ENCODE measurements at places on chromosomes 6 and 20.

GRCh38 chr6:3471711-3472110, 14.9 kb upstream of the SLC22A23 start:
- no peak for DNase-seq

- no peak for DNase-seq
Measured at GRCh38 chr20:23163562-23163961, 77.4 kb upstream of the CD93 start.

DNA sequence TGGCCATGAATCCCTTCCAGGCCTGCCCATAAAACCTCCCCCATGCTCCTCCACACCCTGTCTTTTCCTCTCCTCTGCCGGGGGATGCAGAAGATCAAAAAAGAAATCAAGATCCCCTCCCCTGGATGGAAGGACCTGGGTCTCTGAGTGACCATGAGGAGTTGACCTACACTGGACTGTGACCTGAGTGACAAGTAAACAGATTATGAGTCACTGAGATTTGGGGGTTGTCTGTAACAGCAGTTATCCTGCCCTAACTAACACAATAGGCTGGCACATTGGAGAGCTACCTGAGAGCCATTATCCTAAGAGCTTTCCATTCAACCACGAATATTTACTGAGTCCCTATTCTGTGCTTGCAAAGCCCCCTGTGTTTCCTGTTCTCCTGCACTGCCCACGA, 28.4 kb upstream of the SIRPA start:
- DNase-seq = no peak

GRCh38 chr20:56440346-56441007, 27.9 kb upstream of the RTF2 start:
- DNase-seq = no peak

DNA sequence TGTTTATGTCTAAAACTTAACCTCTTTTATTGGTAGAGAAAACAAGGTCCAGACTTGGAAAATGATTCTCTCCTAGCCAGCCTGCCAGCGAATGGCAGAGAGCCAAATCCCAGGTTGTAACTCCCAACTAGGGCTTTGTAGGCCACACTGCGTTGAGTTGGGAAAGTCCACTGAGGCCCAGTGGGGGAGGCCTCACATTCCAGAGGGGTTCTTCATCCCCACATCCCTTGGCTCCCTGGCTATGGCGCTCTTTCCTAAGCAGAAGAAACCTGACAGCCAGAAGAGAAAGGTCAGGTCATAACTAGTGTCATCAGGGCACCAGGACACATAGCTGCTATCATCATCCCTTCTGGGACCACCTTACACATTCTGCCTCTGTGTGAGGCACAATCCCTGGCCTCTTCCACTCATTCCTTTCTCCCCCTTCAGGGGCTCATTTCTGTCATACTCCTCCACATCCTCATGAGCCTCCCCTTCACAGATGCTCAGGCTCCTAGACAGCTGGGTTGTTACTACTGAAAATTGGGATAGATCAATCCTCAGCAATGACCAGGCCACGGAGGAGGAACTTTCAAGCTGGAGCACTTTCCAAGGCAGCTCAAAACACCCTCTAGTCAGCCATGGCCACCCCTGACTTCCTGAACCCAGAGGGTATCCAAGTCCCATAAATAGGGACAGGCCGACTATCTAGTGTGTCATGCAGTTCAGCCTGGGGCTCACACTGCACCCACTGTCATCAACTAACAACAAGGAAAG, 48.6 kb downstream of the TCP11 start:
- no peak for DNase-seq

- no peak for DNase-seq
Measured at GRCh38 chr6:121726596-121726995, 291.1 kb downstream of the GJA1 start.

GRCh38 chr20:47544240-47544639, 42.6 kb downstream of the NCOA3 start:
- no peak for DNase-seq

GRCh38 chr6:14126191-14126590, 8.6 kb downstream of the CD83 start:
- DNase-seq = no peak

- no peak for DNase-seq
Measured at GRCh38 chr6:15607603-15608002, 55.2 kb downstream of the DTNBP1 start.

DNA sequence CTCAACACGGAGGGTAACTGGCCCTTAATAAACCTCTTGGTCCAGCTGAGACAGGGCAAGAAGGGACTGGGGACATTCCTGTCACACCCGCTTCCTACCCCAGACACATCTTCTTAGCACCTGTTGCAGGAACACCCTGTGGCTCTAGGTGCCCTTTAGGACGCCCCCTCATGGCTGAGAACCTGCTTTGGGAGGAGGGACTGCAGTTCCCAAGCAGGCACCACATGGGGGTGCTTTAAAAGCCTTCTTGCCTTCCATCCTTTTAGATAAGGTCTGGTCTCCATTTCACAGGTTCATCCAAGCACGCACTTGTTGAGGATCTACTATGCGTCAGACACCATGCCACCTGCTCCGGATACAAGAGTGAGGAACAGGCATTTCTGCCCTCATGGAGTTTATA, 26.6 kb downstream of the NSFL1C start:
- no peak for DNase-seq

DNA sequence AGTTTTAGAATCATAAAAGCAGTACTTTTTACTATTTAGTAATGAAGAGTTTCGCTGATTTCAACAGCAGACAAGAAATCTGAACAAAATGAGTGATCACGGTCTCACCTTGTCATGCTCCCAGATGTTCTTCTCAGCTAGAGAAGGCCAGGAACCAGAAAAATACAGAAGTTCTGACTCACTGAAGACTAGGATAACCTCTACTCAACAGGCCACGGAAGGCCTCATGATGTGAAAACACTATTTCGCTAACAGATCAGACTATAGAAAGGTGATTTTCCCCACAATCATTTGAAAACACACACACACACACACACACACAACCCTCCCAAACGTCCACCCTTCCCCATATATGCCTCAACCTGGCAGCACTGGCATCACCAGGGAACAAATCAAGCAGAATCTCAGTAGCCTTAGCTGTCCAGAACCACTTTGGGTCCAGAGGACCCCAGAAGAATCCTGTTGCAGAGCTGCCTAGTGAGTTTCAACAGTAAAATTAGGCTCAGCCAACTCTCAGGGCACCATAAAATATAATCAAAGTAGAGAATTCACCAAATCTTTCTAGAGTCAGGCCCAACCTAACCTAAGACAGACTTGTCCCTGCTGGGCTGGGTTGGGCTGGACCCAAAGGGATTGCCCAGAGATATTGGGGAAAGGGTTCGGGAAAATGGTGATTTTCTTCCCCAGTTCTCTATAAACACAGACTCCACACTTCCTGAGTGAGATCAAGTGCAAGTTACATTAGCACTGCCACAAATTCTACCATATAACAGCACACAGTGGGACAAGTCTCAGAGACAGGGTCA, 7.9 kb downstream of the EXOC2 start:
- no peak for DNase-seq

DNA sequence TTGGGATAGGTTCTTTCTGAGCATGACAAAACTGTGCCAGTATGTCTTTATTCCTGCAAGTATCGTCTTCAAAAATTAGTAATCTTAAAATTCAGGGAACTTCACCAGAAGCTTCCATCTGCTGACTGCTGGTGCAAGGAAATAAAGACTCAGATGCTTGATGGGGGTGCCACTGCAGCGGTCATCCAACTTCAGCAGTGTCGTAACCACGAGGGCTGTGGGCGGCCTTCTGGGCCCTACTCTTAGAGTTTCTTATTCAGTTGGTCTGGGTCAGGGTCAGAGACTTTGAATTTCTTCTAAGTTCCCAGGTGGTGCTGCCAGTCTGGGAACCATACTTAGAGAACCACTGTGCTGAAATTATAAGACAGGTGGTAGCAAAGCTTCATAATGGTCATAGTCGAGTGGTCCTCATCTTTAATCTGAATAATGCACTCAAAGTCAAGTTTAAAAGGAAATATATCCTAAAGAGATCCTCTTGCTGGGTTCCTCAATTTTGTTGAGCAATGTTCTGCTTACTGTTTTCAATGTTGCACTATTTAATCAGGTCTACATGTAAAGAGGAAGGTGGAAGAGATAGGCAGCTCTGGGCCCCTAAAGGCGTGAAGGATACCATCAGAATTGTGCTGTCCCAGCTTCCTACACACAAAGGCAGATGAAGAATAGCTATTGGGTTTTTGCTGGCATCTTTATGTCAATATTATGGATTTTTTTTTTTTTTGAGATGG, 165.4 kb upstream of the GMDS start:
- no peak for DNase-seq

DNA sequence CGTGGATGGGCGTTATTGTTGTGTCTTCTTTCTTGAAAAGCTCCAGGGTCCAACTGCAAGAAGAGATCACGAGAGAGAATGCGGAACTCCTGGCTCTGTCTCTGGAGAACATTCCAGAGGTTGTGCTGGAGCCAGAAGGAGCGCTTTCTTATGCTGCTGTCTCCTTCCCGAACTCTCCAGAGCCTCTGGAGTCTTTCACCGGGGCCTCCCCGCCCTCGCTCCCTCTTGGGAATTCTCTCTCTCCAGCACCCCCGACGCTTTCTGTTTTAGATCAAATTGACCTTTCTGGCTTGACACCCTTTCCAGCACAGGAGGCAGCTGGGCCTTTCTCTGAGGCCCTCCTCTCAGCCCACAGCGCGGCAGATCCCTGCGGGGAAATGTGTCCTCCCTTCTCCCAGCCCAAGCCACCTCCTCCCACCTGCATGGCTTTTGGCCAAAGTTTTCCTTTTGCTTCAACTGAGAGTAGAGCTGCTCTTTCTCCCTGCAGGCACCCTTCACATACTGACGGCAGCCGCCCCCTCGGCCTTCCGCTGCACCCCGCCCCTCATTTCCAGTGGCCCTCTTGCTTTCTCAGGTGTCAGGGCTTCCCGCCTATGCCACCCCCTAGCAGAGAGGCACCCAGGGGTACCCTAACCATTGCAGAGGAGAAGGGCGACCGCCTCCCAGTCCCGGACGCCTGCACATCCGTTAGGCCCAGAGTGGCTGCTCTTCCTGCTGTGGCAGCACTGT, 6.6 kb upstream of the CCR6 start:
- DNase-seq = peak; percentile 56

GRCh38 chr6:144278659-144279314, 6.3 kb upstream of the UTRN start:
- DNase-seq = peak; percentile 26

DNA sequence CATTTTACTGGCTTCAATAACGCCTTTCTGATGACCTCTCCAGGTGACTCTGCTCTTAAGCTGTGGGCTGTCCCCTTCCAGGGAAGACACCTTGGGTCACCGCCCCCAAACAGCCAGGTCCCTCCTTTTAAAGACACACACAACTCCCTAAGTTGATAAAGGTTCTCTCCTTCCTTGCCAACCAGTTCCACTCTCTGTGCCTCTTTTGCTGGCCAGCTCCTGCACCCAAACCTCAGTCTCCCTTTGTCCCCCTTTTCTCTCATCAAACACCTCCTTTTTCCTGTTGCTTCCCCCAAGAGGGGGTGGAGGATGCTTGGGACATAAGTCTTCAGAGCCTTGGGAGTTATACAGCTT, 1.0 kb downstream of the NCOA6 start:
- DNase-seq = peak; percentile 65

DNA sequence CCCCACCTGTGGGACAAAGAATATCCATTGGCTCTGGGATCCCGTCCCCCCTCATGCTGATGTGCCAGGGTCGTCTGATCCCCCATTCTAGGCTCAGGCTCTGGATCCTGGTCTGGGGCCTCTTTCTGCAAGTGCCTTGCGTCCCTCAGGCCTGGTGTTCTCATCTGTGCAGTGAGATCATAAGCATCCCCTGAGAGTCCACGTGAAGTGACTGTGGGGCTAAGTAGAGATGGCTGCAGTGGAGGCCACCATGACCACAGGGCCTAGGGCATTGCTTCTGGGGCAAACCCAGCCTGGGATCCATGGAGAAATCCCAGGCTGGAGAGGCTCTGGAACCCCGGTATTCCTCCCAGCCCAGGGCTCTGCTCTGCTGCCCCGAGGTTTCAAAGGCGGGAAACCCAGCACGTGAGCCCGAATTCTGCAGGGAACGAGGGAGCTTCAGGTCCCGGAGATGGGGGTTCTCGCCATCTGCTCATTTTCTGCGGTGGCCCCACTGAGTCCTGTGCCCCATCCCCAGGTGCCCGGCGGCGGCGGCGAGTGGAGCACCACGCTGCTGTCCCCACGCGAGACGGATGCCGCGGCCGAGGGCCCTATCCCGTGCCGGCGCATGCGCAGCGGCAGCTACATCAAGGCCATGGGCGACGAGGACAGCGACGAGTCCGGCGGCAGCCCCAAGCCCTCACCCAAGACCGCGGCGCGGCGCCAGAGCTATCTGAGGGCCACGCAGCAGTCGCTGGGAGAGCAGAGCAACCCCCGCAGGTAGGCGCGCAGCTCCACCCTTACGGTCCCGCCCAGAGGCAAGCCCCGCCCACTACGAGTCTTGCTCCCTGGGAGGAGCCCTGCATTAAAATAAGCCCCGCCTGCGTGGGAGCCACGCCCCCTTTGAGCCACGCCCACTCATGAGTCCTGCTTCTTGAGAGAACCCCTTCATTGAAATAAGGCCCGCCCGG, 105.5 kb upstream of the MYL9 start:
- peak; percentile 78 for DNase-seq

Measured in breast epithelium (tissue), 4 donors.